ENCODE measurements at places on chromosomes 16 and 17.
A peak's percentile ranks its signal among the peaks of the same experiment; 100 is the strongest.

- DNase-seq, result no peak
Observed at GRCh38 chr17:19345067-19345460, 17.5 kb downstream of the B9D1 start.

DNA sequence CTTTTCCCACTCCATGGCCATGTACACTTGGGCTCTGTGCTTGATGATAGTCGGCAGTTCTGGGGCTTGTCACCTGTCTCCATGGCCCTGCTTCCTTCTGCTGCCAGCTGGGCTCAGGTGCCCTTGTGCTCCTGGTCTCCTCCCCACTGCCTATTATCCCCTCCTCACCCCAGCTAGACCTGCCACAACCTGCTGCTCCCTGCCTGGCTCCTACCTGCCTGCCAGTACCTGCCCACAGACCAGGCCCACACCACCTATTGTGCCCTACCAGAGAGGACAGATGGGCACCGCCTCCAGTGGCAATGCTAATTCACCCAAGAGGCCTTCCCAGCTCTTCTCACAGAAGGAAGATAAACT lies 538 bp upstream of the RAPGEFL1 start:
- no peak for DNase-seq

DNA sequence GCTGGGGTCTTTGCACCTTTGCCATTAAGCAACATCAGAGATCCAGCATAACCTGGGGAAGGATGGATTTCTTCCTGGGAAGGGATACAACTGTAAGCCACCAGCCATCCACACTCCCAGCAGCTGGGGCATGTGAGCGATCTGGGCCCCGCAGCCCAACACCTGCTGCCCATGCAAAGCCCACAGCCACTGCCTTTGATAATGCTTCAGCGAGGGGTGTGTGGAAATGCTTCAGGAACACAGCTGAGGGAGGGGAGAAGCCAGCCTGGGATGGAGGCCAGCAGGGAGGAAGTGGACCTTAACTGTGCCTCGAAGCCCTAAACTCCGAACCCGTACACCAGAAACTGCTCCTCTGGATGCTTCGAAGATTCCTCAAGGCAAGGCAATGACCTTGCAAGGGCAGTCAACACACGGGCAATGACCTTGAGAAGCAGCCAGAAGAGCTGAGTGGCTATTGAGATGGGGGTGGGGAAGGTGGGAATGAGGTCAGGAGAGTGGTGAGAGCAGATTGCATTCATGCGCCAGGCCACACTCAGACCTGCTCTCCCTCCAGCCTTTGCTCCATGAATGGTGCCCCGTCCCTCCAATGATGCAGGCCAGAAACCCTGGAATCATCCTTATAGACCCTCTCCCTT lies 49.1 kb downstream of the KATNIP start:
- no peak for DNase-seq

GRCh38 chr16:74556375-74556922 lies 50.5 kb downstream of the GLG1 start:
- DNase-seq, result peak; percentile 43

- peak; percentile 61 for DNase-seq
Observed at GRCh38 chr17:32102646-32103186, 39.6 kb upstream of the RHOT1 start.

DNA sequence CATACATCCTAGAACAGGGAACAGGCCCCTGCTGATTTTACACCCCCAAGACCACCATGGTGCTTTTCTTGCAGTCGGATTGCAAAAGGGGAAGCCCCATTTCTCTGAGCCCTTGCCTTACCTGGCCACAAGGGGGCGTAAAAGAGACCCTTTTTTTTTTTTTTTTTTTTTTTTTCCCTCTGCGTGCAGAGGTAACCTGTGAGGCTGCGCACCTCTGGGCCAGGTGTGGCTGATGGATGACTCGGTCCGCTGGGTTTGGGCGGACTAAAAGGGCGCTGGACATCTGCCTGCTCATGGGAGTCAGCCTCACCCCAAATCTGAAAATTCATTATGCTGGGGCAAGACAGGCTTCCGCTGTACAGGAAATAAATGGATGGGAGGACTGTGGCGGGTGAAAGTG lies 281.0 kb downstream of the CBLN1 start:
- no peak for DNase-seq

DNA sequence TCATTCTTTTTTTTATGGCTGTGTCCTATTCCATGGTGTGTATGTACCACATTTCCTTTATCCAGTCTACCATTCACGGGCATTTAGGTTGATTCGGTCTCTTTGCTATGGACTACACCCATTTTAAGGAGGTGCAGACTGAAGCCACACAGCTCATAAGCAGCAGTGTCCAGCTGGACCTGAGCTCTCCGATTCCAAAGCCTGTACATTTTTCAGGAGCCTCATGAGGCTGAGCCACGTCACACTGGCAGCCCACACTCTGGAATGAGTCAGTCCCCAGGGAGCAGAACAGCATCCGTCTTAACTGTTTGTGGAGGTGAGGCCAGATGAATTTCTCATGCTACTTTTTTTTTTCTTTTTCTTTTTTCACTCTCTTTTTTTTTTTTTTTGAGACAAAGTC lies 116.1 kb downstream of the C16orf95 start:
- peak; percentile 100 for DNase-seq

DNA sequence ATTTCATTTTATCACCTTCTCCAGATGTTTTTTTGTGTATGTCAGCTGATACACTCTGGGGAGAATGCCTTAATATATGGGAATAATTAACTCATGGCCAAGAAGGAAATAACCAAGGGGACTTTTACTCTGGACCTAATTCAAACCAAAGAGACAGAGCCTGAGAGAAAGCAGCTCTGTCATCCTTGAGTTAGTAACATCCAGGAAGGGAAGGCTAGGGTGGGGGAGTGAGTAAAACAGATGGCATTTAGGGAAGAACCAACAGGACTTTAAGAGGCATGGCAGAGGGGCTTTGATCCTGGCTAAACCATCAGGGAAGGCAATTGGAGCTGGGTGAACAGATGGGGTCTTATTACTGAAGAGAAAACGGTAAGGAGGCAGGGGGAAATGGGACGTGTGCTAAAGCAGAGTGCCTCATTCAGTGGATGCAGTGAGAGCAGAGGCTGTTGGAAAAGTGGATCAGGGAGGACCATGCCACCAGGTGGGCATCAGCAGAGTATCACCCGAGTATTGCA lies 2.5 kb upstream of the SMPD3 start:
- no peak for DNase-seq

- DNase-seq, result no peak
Observed at GRCh38 chr17:8019665-8020650, 17.5 kb downstream of the GUCY2D start.

DNA sequence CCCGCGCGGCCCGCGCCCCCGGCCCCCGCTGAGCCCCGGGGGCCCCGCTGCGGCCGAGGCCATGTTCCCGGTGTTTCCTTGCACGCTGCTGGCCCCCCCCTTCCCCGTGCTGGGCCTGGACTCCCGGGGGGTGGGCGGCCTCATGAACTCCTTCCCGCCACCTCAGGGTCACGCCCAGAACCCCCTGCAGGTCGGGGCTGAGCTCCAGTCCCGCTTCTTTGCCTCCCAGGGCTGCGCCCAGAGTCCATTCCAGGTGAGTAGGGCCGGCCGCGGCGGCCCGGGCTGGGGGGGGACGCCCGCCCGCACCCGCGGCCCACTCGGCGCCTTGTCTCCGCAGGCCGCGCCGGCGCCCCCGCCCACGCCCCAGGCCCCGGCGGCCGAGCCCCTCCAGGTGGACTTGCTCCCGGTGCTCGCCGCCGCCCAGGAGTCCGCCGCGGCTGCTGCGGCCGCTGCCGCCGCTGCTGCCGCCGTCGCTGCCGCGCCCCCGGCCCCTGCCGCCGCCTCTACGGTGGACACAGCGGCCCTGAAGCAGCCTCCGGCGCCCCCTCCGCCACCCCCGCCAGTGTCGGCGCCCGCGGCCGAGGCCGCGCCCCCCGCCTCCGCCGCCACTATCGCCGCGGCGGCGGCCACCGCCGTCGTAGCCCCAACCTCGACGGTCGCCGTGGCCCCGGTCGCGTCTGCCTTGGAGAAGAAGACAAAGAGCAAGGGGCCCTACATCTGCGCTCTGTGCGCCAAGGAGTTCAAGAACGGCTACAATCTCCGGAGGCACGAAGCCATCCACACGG lies 504 bp downstream of the MAZ start:
- DNase-seq, result peak; percentile 58

DNA sequence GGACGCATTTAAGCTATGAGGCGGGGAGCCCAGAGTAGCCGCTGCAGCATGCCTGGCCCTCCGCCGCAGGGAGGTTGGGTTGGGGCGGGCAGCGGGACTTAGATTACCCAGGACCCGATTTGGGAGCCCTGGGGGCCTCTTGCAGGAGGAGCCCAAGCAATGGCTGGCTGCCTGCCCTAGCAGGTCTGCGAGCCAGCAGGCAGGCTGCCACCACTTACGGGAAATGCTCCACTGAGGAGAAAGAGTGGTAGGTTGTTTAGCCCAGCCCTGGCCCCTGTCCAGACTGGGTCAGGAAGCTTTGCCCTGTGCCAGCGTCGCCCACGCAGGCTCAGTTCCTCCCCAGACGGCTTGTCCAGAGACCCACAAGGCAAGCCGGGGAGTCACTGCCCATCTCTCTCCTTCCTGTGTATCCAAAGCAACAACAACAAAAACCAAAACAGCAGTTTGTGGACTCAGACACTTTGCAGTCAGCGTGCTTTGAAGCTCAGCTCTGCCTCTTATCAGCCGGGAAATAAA lies 10.3 kb upstream of the TVP23A start:
- DNase-seq, result peak; percentile 60

DNA sequence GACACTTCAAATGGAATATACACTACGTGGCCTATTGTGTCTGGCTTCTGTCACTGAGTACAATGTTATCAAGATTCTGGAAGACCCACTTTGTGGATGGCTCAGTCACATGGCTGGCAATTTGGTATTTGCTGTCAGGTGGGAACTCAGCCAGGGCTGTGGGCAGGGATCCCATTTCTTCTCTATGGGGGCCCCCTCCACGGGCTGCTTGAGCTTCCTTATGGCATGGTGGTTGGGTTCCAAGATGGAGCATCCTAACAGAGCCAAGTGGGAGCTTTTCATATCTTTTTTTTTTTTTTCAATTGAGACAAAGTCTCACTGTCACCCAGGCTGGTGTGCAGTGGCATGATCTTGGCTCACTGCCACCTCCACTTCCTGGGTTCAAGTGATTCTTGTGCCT lies 18.0 kb upstream of the CEP20 start:
- no peak for DNase-seq

DNA sequence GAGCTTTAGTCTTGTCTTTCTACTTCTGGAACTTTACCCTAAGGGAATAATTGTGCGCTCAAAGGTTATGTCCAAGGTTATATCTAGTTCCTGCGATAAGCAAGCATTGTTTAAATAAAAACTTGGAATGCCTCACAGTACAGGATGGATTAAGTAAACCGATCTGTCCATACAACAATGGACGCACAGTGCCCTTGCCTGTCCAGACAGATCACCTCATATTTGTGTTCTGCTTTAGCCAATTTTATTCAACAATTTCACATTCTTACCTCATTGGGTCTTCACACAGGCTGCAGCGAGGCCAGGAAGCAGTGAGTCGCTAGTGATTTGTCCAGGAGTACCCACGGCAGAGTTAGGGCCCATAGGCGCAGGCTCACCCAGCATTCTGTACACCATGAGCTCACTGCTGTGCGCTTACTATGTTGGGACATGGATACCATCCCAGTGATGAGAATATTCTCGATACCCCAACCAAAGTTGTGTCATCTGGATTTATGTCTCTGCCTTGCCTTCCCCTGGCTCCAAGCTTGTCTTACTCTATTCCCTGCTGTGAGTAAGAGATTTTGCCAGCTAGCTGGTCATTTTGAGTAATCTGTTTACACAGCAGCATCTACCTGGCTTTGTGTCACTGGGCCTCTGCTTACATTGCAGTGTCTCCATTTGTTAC lies 39.8 kb downstream of the USP43 start:
- peak; percentile 23 for DNase-seq

DNA sequence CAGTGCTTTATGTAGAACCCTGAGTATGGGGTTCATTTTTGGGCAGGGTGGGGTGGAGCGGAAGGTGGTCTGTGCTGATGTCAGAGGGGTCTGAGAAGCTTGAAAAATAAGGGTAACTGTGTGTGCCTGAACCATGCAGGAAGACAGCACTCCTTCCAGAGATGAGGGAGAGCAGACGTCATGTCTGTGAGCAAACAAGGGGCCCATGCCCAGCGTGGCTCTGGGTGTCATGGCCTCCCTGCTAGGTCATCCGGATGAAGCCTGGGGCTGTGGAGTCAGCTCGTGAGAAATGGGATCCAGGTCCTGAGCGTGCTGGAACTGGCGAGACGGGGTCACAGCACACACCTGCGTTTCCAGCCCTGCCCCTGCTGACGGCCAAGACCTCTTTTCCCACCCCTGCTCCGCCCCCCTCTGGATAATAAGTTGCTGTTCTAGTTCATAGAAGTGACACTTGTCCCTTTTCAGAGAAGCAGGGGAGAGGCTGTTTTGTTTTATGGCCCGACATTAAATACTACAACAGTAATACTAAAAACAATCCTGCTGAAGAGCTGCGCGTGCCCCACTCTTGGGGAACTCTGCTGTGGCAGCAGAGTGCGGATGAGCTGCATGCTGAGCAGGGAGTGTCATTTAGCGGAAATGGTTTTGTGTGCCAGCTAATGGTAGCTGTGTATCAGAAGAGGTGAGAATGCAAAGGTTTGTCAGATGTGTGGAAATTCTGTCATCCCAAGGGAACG lies 92.6 kb downstream of the RPTOR start:
- no peak for DNase-seq

- peak; percentile 28 for DNase-seq
Observed at GRCh38 chr16:57284209-57284951, at the start of gene PLLP. Gene PLLP (minus strand): TSS chr16:57284672. CDS start chr16:57284540, 132 bp downstream.

- DNase-seq, result peak; percentile 48
Observed at GRCh38 chr16:46573008-46573833, 48.0 kb downstream of the SHCBP1 start.

DNA sequence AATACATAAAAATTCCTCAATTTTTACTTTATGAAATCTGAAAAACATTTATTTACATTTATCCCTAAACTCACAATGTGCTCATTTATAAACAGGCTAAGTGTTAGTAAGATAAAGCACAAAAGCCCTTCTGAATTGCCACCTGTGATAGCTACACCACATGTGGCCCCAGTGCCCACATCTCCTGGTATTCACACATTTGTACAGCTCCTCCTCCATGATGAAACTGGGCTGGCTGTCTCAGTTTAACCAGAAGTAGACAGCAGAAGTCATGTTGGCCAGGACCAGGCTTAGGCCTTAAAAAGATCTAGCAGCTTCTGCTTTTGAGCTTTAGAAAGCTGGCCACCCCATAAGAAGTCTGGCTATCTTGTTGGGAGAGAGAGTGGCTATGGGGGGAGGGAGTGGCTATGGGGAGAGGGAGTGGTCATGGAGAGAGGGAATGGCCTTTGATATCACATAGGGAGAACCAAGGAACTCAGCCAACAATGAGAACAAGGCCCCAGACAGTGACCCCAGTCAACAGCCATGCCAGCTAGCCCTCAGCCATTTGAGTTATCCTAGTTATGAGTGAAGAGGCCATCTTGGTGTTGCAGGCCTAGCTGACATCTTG lies 47.4 kb downstream of the CEP95 start:
- no peak for DNase-seq

Data from choroid plexus epithelial cell (primary cell).